Endothelial cell (in vitro differentiated cells): ENCODE measurements at places on chromosomes 11 and 22.

DNA sequence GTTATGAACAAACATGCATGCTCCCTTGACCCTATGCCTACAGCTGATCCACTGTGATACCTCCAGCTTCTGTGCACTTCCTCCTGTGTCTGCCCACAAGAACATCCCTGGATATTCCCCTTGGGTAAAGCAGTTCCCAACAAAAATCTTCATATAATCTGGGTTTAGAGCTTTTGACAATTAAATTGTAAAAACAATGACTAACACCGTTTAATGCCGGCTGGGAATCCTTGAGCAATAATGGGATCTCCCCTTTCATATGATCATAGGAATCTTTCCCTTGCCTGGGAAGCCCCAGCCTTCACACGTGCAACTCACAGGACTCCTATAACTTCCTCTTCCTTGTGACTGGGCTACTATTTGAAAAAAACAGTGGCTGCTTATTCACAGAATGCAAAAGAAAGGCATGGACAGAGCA is 6.3 kb upstream of the ZC3H12C start:
- no peaks in the 10 kb centered on the region for H3K36me3 ChIP-seq
- H3K4me1 ChIP-seq, result peaks cover 10% of the 10 kb centered on the region
- peaks cover 6% of the 10 kb centered on the region for H3K27me3 ChIP-seq

- H3K4me3 ChIP-seq, result no peak overlapping the region
- no peaks in the 10 kb centered on the region for H3K36me3 ChIP-seq
- H3K27me3 ChIP-seq, result no peaks in the 10 kb centered on the region
- H3K27ac ChIP-seq, result peak overlapping the region; percentile 19
- no peak for DNase-seq
These were observed 350.2 kb downstream of the LARGE1 start for GRCh38 chr22:33570110-33570509.

DNA sequence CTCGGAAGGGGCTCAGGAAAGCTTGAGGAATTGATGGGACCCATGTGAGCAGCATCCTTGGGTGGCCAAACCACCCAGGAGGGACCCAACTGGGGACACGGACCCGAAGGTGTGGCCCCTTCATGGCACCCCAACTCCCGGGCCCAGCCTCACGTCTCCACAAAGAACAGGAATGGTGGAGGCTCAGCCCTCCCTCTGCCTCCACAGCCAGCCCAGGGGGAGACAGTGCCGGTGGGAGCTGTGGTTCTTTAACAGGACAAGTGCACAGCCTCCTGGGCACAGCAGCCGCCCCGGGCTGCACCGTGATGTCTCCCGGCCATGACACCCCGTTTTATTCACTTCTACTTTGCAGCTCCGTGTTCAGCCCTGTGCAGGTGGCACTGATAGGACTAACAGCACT is 587.2 kb downstream of the BRD1 start:
- peaks cover 3% of the 10 kb centered on the region for H3K36me3 ChIP-seq
- H3K4me1 ChIP-seq, result peaks cover 8% of the 10 kb centered on the region
- H3K4me3 ChIP-seq, result no peak overlapping the region
- peaks cover 5% of the 10 kb centered on the region for H3K27me3 ChIP-seq
- DNase-seq, result no peak

DNA sequence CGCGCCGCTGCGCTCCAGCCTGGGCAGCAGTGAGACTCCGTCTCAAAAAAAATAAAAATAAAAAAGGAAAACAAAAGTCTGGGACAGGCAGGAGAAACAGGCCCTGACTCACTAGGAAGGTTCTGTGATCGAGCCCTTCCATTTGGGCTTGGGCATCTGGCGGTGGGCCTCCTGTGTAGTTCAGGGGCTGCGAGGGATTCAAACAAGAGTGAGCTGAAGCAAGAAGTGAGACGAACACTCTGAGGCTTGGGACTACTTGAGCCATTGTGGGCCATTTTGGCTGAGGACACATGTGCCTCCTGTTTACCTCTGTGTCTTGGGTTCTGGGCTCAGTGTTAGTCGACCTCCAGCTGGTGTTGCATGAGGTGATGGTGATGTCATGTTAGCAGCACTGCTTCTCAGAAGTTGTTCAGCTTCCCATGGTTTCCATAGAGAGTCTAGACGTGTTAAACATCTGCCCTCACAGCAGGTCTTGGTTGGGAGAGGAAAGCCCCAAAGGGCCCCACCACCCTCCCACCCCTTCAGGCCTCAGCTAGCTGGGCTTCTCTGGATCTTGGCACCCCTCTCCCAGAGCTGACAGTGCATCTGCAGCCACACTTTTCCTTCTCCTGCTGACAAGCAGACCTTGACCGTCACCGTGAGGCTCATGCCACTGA is 57.8 kb downstream of the MED15 start:
- peaks cover 34% of the 10 kb centered on the region for H3K36me3 ChIP-seq
- no peak for DNase-seq
- no peaks in the 10 kb centered on the region for H3K4me1 ChIP-seq
- peak overlapping the region; percentile 18 for H3K27ac ChIP-seq

GRCh38 chr11:31725176-31725575 is 85.9 kb downstream of the PAX6 start:
- H3K27ac ChIP-seq, result no peak overlapping the region
- H3K4me1 ChIP-seq, result peaks cover 8% of the 10 kb centered on the region
- no peaks in the 10 kb centered on the region for H3K36me3 ChIP-seq
- no peak overlapping the region for H3K4me3 ChIP-seq
- H3K27me3 ChIP-seq, result no peaks in the 10 kb centered on the region

GRCh38 chr11:104852811-104853210 is 45.4 kb downstream of the CASP12 start:
- no peaks in the 10 kb centered on the region for H3K36me3 ChIP-seq
- no peaks in the 10 kb centered on the region for H3K4me1 ChIP-seq
- H3K4me3 ChIP-seq, result no peak overlapping the region
- no peak for DNase-seq
